ENCODE measurements at places on chromosomes 3 and 15.

DNA sequence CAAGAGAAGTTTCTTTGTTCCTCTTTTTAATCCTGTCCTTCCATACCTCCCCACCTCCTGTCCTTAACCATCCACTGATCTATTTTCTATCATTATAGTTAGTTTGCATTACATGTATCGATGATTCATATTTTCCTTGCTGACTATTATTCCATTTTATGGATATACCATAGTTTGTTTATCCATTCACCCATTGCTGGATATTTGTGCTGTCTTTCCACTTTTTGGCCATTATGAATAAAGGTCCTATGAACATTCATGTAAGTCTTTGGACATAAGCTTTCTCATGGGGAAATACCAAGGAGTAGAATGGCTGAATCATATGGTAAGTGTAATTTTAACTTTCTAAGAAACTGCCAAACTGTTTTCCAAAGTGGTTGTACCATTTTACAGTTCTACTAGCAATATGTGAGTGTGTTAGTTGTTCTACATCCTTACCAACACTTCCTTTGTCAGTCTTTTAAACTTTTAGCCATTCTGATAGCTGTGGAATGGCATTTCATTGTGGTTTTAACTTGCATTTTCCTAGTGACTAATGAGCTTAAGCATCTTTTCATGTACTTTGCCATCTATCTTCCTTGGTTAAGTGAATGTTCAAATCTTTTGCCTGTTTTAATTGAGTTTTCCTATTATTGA lies 11.7 kb downstream of the ATP6V1A start:
- DNase-seq, result no peak

- no peak for DNase-seq
Observed at GRCh38 chr3:107235193-107235927, 141.9 kb upstream of the CCDC54 start.

DNA sequence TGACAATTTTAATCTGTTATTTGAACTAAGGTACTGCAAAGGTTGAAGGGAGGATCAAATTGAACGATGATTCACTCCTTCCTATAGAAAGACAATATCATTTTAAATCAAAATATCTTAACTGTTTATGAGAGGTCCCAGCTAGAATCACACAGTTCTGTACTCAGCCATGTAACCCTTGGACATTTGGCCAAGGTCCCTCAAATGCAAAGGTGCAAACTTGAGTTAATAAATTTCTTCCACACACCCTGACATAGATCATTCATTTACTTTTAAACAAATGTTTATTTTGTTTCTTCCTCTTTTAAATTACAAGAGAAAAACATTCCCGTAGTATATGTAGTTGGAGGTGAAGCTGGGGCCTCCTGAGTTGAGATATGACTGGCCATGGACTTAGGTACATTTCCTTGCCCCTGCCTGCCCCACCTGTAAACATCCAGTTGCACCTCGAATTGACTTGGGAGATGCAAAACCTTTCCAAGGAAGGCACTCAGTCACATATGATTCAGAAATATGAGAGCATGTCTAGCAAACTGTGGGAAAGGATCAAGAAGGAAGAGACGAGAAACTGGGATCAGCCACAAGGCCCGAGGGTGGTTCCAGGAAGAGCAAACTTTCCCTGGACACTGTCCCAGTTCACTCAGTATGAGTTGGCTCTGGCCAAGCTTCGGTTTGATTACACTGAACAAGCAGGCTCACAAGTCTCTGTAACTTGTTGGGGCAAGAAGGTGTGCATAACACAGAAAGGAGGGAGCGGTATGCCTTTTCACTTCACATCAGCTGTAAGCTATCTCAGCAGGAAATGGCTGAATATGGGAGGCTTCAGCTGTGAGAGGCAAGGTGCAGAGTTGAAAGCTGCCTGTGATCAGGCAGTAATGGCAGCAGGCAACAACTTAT lies 6.7 kb downstream of the TNFSF10 start:
- no peak for DNase-seq

- no peak for DNase-seq
Observed at GRCh38 chr3:30835667-30836066, 58.8 kb downstream of the GADL1 start.

- DNase-seq, result no peak
Observed at GRCh38 chr3:143237077-143237627, 117.6 kb downstream of the CHST2 start.
